ENCODE measurements at places on chromosomes 13 and 19. TPM values are rescaled to one million over a fixed set of nuclear protein-coding genes. Genes with fewer than 3 reads are reported as not detected.

- H3K27ac ChIP-seq: no peak overlapping the region
- peaks cover 5% of the 10 kb centered on the region for H3K4me1 ChIP-seq
- peaks cover 2% of the 10 kb centered on the region for H3K36me3 ChIP-seq
- no peak overlapping the region for H3K4me3 ChIP-seq
Measured at GRCh38 chr13:25281193-25281934, 5.9 kb downstream of the MTMR6 start.

DNA sequence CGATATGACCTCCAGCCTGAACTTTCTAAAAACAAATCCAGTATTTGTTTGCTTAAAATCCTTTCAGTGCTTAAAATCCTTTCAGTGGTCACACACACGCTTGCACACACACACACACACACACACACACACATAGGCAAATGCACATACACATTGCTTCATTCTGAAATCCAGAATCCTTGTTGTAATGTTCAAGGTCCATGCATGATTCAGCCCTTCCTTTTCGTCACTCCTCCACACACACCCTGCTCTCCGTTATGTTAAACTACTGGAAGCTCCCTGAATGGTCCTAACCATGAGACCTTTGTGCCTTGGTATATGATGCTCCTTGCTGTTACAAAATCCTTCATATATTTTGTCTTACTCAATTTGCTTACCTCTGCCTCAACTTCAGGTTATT lies 44.9 kb downstream of the SERTM1 start:
- no peak for DNase-seq
- H3K4me3 ChIP-seq: no peak overlapping the region
- H3K4me1 ChIP-seq: no peaks in the 10 kb centered on the region
- H3K27me3 ChIP-seq: peaks cover 13% of the 10 kb centered on the region

DNA sequence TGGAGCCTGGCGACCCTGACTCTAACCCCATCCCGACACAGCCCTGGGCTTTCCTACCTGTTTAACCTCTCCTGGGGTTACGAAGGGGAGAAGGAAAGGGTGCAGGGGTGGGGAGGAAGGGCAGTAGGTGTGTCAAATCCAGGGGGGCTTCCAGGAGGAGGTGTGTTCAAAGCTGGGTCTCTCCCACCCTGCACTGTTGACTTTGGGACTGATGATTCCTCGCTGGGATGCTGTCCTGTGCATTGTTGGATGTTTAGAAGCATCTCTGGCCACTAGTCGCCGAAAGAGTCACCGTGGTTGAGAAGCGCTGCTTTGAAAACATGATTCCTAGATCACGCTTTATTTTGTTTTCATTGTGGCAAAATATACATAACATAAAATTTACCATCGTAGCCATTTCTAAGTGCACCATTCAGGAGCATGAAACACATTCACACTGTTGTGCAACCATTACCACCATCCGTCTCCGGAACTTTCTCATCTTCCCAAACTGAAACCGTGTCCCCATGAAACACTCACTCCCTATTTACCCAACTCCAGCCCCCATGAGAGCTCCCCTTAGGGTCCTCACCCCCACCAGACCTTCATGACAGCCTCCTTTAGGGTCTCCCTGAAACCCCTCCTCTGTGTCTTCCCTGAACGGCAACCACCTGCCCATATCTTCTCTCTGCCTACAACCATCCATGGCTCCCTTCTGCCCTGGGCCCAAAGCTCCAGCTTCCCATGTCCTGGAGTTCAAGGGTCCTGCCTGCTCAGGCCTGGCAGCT lies 4.4 kb upstream of the FCER2 start:
- DNase-seq: no peak
- H3K27ac ChIP-seq: no peak overlapping the region
- H3K36me3 ChIP-seq: no peaks in the 10 kb centered on the region
- no peaks in the 10 kb centered on the region for H3K4me1 ChIP-seq
- peaks cover 41% of the 10 kb centered on the region for H3K27me3 ChIP-seq
- H3K4me3 ChIP-seq: no peak overlapping the region

The KISS1R gene
- 6.1 TPM for total RNA-seq

The EBPL gene
- 61.9 TPM for total RNA-seq
